NCI-H1092 treated with DMSO at 0.1 percent for 48 hours (cell line): ENCODE measurements at places on chromosomes 3 and 15.

- no peak for DNase-seq
These were observed 20.0 kb upstream of the RBP1 start for GRCh38 chr3:139559541-139559940.

- no peak for DNase-seq
These were observed 961.4 kb downstream of the EPHA3 start for GRCh38 chr3:90068783-90069182.

DNA sequence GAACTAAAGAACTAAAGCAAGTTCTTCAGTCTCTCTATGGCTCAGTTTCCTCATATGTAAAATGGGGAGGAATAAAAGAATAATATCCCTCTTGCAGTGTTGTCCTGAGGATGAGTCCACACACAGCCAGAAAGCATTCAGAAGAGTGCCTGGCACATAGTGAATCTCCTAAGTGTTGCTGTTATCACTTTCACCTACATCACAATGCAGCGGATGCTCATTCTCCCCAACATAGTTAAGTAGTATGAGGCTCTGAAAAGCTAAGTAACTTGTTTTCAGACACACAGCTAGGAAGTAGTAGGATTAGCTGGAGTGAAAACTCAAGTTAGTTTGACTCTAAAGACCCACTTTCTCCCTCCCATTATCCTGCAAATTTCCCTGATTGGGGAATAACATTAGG, 9.1 kb upstream of the USP3 start:
- no peak for DNase-seq

DNA sequence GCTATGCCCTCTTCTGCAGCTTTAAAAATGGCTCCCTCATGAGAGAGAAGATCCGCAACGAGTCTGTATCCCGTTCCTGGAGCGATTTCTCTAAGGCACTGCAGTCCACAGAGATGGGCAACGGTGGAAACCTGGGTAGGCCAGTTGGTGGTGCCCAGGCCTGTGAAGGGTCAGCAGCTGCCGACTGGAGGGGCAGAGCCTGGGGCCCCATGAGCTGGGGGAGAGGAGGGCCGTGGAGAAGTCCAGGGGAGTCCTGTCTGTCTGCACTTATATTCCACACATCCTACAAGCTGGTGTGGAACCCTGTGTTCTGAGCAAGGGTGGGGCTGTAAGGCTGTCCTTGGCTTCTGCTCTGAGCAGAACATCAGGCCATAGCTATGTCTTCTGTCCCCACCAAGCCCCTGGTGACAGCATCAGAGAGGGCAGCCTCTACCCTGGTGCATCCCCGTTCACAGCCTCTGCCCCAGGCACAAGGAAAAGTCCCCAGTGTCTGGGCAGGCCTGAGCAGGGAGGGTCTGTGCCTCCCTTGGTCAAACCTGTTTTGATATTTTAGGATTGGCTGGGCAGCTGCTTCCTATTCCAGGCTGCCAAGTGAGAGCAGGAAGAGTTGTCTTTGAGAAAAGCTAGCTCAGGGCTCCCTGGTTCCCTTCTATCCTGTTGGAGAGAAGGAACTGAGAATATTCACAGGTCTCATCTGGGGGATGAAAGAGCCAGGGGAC, 29.7 kb downstream of the XYLB start:
- DNase-seq, result no peak

GRCh38 chr3:112781599-112781998, 65.1 kb downstream of the CD200R1L start:
- DNase-seq, result no peak

DNA sequence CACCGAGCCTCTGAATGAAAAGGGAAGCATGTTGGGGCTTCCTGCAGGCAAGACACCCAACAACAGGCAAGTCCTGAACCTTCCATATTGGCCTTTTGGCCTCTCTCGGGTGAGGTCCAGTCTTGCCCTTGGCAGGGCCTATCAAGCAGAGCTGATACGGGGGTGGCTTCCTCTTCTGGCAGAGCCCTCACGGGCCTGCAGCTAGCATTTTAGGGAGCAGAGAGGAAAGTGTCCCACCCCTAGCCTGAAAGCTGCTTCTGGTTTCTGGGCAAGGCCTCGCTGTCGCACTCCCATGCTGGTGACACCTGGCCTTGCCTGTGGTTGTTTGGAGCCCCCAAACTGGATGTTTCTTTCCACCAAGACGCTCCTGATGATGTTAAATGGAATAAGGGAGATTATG, 31.8 kb upstream of the CTSH start:
- no peak for DNase-seq

DNA sequence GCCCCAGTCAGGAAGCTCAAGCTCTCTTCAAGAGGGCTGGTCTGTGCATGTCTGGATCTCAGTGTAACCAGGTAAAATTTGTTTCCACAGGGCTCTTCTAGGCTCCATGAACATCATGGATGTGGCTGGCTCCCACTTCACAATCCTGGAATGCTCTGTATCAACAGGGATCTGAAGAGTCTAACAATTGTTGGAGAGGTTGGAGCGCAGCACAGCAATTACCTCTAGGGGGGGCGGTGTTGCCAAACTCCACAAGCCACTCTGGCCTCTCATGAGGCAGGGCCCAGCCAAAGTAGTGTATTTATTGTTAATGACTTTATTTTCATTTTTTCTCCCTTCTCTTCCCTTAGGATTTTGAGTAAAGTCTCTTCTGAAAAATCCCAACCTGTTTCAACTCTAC, 6.1 kb upstream of the EIF2B5 start:
- no peak for DNase-seq

- no peak for DNase-seq
These were observed 60.3 kb upstream of the TEX264 start for GRCh38 chr3:51610708-51611107.

DNA sequence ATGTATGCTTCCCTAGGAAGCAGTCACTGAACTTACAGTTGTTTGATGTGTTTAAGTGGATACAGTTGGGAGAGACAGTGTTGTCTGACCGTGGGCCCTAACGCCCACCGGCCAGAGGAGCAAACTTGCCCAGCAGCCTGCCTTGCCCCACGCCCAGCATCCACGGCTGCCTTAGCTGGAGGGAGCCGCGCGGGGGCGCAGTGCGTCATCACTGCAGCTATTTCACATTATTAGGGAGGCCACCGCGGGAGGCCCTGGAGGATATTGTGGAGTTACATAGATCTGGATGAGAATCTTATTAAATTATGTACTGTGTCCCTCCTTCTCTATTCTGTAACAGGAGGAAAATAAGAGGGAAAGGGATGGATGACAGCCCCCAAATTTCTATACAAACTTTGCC, 267.2 kb downstream of the GABRG3 start:
- DNase-seq, result no peak

- no peak for DNase-seq
These were observed 98.2 kb upstream of the DCBLD2 start for GRCh38 chr3:98999675-99000074.

DNA sequence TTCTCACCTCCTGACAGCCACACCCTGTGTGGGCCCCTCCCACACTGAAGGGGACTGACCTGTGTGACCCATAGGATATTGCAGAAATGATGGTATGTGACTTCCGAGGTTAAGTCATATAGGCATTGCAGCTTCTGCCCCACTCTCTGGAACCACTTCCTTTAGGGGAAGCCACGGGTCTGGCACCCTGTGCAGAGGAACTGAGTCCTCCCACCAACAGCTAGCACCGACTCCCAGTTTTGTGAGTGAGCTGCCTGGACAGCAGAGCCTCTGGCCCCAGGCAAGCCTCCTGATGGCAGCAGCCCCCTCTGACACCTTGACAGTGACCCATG, 24.6 kb upstream of the SLC6A6 start:
- no peak for DNase-seq

DNA sequence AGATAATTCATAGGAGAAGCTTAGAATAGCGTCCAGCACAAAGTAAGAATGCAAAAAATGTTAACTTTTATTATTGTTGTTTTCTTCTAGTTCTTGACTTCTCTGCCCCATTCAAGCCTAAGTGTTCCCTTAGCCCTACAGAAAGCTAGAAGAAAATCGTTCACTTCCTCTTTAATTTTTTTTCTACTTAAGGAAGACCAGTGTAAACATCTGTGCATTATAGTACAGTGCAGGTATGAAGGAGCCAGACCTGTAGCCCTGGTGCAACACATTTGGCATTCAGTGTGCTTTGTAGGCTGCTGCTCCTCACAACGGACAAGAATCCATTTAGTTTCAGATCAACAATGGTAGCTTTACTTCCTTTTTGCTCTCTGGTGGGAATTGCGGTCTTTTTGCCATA, 127.8 kb upstream of the SLC7A14 start:
- DNase-seq, result no peak

GRCh38 chr15:27175472-27176153, 204.6 kb downstream of the GABRG3 start:
- no peak for DNase-seq

- no peak for DNase-seq
These were observed 13.7 kb upstream of the DPH6 start for GRCh38 chr15:35559683-35560082.

GRCh38 chr15:28881600-28881999, 4.2 kb upstream of the APBA2 start:
- no peak for DNase-seq

- DNase-seq, result no peak
These were observed 94.5 kb downstream of the FBN1 start for GRCh38 chr15:48550822-48551525.

GRCh38 chr3:155013427-155013826, 66.7 kb upstream of the MME start:
- DNase-seq, result no peak

DNA sequence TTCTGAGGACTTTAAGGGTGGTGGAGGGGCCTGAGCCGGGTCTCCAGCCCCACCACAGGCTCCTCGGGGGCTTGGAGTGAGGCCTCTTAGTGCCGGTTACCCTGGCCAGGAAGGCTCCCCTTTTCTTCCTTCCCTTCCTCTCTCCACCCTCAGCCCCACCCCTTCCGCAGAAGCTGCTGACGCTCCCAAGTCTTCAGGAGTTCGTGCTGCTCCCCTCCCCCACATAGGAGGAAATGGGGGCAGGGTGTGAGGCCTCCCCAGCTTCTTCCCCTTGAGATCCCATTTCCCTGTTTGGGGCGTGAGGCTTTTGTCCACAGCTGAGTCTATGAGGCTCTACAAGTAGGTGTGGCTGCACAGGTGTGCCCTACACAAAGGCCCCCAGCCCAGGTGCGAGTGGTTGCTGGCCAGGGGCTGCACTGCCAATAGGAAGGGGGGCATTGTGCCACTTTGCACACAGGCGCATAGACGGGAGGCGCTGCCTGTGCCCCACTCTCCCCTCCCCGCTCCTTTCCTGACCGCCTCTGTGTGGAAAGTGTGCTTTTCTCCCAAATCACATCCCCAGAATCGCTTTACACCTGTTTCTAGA, 915 bp upstream of the CALML4 start:
- DNase-seq, result no peak

GRCh38 chr3:131630807-131631206, 128.0 kb upstream of the MRPL3 start:
- DNase-seq, result no peak
